Erythroblast (primary cell): ENCODE measurements at places on chromosomes 4 and X.

GRCh38 chr4:141416677-141417363 lies 196.1 kb downstream of the ZNF330 start:
- no peak for DNase-seq

DNA sequence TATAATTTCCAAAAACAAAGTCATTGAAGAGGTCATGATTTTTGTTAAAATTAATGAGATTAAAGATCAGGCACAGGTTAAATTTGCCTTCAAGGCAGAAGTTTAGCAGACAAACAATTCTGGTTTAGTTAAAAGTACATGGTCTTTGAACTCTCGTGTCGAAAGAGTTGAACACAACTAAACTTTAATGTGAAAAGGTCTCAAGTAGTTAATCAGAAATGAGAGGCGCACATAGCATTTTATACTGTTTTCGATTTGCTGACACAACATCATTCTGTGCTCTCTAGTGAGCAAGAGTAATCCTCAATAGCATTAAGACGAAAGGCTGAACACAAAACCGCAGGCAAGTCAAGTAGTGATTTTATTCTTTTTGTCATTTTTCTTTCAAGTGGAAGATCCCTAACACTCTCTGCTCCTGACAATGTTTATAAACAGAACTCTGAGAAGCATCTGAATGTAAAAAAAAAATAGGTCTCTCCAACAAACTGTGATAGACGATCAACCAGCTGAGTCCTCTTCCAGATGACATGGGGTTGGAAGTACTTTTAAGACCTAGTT lies 49.8 kb downstream of the SH3RF1 start:
- DNase-seq: no peak

GRCh38 chrX:83966347-83966746 lies 105.4 kb downstream of the CYLC1 start:
- no peak for DNase-seq

- DNase-seq: no peak
Observed at GRCh38 chrX:1264556-1264955, 4.1 kb upstream of the CSF2RA start.

DNA sequence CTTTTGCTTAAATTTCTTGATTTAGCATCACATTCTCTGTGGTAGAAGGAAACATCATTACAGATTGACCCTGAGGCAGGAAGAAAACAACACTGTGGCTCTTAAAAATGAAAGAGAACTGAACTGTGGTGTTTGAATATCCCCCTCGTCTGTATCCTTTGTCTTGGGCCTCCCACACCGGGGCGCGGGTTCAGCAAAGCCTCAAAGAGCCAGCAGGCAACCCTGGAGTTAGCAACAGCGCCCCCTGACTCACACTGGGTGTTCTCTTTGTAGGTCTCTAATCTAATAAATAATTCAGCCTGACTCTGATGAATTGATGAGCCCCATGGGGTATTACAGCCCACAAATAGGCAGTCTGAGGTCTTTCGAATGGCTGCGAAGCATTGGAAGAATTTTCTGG lies 46.1 kb upstream of the CTSO start:
- peak; percentile 3 for DNase-seq

GRCh38 chr4:118329849-118330248 lies 23.0 kb downstream of the PRSS12 start:
- DNase-seq: no peak

- DNase-seq: no peak
Observed at GRCh38 chr4:67052814-67053675, 492.3 kb downstream of the CENPC start.

- no peak for DNase-seq
Observed at GRCh38 chrX:133646719-133647116, 231.4 kb upstream of the GPC4 start.

DNA sequence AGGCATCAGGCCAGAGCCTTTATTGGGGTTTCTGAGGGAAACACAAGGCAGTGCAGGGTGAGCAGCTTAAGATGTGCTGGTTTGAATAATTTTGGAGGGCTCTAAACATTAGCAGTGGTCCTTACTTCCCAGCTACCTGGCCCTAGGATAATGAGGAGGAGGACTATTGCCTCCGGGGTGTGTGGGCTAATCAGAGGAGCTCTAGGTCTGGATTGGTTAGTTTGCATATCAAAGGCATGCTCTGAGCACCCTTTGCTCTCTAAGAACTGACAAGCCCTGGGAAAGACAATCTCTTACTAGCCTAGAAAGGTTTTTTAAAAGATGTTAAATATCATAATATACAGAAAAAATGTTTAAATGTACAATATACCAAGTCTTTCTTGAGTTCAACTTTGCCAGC lies 58.4 kb downstream of the RXFP1 start:
- DNase-seq: no peak

DNA sequence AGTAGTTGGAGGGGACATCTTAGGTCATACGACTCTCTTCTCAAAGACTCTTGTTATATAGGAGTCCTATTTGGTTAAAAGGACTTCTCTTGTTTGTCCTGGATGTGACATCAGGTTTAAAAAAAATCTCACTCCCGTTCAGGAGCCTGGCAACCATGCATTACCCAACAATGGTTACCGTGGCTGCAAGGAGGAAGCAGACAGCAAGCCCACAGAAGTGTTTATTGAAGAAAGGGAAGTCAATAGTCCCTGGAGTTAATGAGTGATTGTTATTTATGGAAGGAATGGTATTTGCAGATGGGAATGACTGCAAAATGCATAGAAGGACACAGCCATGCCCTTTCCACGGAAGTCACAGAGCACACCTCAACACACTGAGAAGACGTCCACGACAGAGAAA lies 75.9 kb upstream of the ENPP6 start:
- no peak for DNase-seq

GRCh38 chrX:68084765-68085164 lies 348.5 kb downstream of the OPHN1 start:
- DNase-seq: no peak

DNA sequence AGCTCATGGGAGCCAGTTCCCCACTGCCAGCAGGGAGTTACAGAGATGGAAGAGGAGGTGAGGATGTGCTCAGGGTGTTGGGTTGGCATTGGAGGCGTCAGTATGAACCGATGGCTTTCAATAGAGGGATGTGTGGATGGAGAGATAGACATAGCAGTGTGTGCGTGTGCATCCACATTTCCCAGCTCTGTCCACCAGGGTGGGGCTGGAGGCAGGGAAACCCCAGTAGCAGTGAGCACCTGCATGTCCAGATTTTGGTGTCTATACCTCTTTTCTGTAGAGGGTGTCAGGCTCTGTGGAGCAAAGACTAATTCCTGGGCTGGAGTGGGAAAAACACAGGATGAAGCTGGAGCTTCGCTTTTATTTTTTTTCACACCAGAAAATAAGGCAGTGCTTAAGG lies 37.2 kb upstream of the HGFAC start:
- DNase-seq: no peak

- DNase-seq: no peak
Observed at GRCh38 chr4:3412257-3413020, 29.3 kb upstream of the HGFAC start.

GRCh38 chr4:139077567-139078355 lies 62.2 kb downstream of the NOCT start:
- no peak for DNase-seq

DNA sequence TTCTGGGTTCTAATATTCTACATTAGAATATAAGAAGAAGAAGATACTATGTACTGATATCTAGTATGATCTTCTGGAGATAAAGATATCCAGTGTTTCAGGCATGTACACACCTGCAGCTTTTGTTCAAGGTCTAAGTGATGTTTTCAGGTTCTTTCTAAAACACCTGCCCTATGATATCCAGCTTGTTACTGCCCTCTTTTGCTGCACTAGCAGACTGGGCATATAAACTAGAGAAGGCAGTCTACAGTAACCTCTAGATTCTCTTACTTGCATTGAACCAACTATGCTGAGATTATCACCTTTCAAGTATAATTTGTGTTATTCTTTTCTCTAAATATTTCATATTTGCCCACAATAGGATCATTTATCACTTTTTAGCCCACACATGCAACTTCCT lies 1.9 kb upstream of the FRYL start:
- no peak for DNase-seq

DNA sequence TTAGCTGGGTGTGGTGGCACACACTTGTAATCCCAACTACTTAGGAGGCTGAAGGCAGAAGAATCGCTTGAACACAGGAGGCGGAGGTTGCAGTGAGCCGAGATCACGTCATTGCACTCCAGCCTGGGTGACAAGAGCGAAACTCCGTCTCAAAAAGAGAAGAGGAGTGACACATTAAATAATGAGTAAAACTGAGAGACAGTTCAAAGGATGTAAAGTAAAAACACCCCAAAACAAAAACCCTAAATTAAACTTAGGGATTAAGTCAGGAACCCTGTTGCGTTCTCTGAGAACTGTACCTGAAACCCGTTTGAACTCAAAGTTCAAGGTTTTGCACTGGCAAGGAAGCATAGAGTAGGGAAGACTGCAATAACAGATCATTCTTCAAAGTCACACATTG lies 141.7 kb downstream of the BRWD3 start:
- DNase-seq: no peak

DNA sequence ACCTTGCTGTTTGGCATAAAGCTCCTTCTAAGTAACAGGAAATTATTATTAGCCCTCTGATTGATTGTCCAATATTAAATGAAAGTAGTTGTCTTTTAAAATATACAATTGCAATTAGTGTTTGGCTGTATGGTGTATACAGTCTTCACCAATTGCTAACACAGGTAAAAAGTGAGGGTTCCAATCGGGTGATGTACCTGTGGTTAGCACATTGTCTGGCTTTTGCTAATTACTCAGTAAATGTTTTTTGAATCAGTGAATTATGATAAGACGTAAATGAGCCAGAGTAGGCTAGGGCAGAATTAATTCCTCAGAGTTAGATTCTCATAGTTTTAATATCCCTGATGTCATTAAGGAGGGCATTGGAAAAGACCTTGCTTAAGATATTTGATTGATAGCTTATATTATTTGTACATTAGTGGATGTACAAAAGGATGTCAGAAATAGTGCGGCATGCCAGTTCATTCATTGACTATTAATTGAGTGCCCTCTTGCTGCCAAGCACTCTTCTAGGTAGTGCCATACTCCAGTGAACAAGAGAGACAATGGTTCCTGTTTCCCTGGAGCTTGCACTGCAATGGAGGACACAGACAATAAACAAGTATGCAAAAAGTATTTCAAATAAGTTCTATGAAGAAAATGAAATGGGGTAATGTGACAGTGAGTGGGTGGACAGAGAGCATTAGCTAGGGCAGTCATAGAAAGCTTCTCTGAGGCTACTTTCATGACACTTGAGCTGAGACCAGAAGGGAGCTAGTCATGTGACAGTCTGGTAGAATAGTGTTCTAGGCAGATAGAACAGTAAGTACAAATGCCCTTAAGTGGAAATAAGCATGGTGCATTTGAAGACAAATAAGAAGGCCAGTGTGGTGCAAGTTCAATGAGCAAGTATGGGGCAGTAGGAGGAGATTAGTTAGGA lies 205.9 kb upstream of the CASK start:
- no peak for DNase-seq

DNA sequence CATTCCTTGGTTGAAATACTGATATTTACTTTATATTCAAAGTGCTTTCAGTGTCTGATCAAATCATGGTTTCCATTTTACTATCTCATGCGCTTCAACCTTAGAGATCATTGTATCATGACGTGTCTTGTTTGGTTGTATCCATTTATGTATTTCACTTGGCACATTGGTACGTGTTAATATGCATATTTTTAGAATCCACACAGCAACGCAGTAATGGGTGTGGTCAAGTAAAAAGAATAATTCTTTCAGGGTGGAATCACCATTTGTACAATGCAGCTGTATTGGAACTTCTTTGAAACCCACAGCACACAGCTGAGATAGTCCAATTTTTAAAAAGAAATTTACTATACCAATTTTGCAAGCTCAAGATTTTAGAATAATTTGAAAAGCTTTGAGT lies 29.1 kb downstream of the VCX start:
- no peak for DNase-seq

- DNase-seq: no peak
Observed at GRCh38 chr4:140969296-140969695, 164.0 kb downstream of the RNF150 start.

DNA sequence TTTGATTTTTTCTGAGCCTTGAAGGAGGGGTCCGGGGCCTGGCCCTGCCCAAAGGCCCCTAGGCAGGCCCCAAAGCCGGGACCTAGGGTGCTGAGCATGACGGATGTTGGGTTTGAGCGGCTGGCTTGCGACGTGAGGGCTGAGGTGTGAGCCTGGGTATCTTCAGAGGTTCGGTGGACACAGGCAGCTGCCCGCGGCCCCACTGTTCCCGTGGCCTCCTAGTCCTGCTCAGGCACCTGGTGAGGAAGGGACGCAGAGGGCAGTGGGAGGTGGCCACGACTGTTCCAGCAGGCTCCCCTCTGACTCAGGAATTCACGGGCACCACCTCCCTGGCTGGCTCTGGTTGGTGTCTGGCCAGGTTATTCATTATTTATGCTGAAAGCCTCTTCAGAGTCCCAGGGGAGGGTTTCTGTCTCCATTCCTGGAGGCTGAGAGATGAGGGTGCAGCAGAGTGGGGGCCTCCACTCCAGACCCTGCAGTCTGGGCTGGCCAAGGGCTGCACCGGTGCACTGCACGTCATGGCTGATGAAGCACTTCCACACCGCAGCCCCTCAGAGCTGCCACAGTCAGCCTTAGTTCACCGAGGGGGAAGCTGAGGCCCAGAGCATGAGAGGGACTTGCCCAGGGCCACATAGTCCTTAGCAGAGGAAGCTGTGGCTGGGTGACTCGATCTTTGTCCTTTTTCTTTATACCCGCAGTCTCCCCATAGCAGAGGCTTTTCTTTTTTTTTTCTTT lies 2.2 kb downstream of the MSANTD1 start:
- DNase-seq: no peak

GRCh38 chr4:14091966-14092365 lies 464.4 kb upstream of the BOD1L1 start:
- DNase-seq: no peak

GRCh38 chr4:27018910-27019309 lies 158.3 kb downstream of the STIM2 start:
- DNase-seq: no peak

DNA sequence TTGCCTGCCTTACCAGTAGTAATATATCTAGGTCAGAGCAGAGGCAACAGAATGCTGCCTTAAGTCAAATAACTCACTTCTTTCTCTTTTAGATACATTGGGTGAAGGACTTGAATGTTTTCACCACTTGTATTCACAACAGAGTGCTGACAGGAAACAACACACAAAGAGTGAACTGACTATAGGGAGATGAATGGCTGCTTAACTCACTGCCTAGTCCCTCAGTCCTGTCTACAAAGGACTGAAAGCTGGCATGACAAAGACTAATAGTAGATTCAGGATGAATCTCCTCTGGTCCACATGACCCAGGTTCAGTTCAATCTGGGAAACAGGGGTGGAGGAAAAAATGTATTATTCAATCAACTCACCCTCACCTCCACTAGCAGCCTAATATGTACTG lies 134.2 kb downstream of the GALNTL6 start:
- DNase-seq: no peak
